ENCODE measurements at places on chromosomes 6 and 20.

- DNase-seq, result no peak
Observed at GRCh38 chr6:158684745-158685324, 35.0 kb downstream of the SYTL3 start.

- DNase-seq, result no peak
Observed at GRCh38 chr6:94071835-94072234, 652.5 kb upstream of the EPHA7 start.

- DNase-seq, result no peak
Observed at GRCh38 chr20:4192378-4193068, 177.2 kb upstream of the RNF24 start.

DNA sequence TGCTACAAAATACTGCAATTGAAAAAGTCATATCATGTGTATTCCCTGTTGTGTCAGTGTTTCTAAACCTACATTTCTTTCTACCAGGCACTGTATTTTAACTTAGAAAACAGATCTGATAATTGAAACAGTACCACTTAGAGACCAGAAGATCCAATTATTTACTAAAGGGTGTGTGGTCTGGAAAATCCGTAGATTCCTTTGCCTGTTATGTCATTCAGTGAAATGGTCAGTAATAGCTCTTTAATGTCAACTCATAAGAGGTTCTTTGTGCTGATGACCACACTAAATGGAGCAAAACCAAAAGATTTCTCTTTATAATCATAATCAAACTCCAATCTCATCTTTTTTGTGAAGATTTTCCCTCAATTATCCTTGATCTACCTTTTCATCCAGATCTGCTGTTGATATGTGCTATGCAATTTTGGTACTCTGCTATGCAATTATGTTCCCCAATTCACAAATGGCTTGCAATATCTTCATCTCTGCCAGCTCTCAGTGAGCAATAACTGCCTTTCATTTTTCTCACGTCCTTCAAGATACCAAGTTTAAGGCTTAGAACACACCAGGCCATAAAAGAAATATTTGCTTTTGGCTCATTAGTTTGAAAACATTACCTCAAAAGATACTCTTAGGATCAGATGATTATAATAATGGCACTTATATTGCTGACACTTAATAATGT, 165.5 kb downstream of the MOXD1 start:
- no peak for DNase-seq

DNA sequence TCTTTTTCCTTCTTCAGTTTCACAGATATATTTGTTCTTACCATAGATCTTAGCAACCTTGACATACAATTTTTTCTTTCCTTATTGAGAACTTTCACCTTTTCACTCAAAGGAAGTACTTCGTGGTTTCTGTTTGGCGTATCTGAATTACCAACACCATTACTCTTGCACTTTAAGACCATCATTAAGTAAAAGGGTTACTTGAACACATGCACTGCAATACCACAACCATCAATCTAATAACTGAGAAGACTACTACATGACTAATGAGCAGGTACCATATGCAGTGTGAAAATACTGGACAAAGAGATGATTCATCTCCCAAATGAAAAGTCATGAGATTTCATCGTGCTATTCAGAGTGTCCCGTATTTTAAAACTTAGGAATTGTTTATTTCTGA, 21.7 kb upstream of the SENP6 start:
- no peak for DNase-seq

DNA sequence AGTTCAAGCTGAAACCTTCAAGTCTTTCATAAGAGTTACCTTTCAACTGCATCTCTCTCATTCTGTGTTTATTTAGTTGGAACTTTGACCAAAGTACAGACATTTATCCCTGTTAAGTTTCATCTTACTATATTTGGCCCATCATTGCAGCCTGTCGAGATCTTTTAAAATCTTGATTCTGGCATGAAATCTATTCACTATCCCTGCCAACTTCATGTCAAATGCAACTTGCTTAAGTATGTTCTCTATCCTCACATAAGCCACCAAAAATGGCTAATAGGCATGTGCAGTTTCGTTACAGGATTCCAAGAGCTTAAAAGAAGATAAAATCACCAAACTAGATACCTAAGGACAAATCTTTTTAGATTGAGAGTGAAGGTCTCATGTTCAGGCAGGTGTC, 117.5 kb upstream of the KCNQ5 start:
- no peak for DNase-seq

DNA sequence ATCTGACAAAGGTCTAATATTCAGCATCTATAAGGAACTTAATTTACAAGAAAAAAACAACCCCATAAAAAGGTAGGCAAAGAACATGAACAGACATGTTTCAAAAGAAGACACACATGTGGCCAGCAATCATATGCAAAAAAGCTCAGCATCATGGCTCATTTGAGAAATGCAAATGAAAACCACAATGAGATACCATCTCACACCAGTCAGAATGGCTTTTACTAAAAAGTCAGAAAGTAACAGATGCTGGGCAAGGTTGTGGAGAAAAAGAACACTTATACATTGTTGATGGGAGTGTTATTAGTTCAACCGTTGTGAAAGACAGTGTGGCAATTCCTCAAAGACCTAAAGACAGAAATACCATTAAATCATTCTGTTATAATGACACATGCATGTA, 289.9 kb upstream of the MMS22L start:
- no peak for DNase-seq

- DNase-seq, result no peak
Observed at GRCh38 chr20:408843-409696, 971 bp downstream of the RBCK1 start.

DNA sequence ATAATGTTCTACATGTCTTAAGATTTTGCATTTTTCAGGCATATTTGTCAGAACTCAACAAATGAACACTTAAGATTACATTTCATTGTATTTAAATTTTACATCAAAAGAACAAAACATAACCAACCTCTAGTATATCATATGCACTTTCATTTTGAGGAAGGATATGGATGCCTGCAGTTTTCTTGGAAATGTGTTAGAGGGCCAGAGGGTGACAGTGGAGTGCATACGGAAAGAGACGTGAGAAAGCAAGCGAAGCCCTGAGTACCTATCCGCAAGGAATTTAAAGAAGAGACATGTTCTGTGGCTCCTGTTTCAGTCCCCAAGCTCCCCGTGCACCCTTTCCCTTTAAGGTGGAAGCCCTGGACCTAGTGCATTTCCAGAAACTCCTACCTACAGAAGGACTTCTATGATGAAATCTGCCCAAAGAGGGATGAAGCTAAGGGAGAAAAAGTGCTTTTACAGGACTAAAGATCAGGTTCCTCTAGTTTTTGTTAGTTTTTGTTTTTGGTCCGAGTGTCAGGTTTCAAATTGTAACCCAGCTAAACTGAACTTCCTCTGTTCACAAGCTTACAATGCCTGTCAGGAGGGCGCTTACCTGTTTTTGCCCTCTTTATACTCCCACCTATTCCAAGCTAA, 38.8 kb downstream of the EZR start:
- no peak for DNase-seq

DNA sequence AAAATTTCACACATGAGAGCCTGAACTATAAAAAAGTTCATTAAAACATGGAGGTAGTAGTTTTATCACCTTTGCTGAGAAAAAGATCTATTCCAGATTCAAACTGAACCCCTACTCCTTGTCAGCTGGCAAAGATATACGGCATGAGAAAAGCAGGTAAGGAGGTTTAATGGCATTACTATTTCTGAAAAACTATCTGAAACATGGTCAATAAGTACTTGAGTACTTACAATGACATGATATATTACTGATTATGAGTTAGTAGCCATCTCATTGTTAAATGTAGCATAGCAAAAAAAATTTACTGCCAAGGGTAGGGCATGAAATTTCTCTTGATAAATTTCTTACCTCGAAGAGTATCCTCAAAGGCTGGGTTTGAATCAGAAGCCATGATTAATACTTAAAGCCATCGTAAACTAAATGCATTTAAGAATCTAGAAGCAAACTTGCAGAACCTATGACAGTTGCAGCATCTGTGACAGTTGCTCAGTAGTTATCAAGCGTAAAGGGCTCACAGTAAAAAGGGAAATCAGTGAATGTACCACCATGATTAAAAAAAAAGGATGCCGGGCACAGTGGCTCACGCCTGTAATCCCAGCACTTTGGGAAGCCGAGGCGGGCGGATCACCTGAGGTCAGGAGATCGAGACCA, 8.7 kb downstream of the SLC17A5 start:
- DNase-seq, result no peak

DNA sequence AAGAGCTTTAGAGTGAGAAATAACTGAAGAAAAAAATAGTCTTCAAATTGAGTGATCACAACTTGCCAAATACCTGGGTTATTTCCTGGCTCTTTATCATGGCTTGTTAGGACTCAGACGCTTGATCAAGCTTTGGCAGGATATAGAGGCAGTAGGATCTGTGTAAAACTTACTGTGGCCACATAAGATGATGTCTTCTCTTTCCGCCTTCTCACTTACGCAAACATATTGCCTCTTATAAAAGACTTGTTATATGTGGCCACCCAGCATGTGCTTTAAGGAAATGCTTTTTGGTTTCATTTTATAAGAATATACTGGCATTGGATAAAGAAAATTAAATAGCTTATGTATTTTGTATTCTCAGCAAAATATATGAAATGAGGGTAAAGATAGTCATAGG, 101.8 kb upstream of the AKIRIN2 start:
- DNase-seq, result no peak

DNA sequence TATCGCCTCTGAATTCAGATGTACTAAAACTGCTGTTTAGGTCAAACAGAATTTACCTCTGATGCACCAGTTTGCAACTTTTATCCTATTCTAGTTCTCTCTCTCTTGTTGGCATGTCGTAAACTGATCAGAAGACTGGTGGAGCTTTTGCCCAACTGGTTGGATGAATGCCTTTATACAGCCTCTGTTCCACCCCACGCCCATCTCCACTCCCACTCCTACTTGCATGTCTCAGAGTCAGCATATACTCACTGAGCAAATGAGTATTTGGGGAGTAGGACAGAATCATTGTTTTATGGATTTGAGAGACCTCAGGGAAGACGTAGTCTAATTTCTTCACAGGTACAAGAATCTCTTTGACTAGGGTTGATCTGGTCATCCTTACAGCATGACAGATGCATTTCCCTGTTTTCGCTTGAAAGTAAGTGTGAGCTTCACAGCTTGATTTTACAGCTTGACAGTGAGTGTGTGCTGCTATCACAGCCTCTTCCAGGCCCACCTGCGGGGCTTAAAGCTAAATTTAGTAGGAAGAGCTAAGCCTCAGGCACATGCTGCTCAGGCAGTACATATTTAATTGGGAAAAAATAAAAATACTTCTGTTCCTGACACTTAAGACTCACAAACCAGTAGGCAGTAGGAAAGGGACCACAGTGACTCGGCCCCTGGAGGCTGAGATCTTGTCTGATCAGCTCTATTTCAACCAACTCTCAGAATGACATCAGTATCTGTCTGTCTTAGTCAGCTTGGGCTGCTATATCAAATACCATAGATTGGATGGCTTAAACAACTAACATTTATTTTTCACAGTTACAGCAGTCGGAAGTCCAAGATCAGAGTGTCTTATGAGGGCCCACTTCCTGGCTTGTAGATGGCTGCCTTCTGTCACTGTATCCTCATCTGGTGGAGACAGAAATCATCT, 30.4 kb downstream of the TRMT6 start:
- DNase-seq, result no peak

GRCh38 chr20:61173961-61174725, 77.9 kb upstream of the CDH4 start:
- no peak for DNase-seq

- no peak for DNase-seq
Observed at GRCh38 chr6:10407018-10407673, 7.7 kb downstream of the TFAP2A start.

DNA sequence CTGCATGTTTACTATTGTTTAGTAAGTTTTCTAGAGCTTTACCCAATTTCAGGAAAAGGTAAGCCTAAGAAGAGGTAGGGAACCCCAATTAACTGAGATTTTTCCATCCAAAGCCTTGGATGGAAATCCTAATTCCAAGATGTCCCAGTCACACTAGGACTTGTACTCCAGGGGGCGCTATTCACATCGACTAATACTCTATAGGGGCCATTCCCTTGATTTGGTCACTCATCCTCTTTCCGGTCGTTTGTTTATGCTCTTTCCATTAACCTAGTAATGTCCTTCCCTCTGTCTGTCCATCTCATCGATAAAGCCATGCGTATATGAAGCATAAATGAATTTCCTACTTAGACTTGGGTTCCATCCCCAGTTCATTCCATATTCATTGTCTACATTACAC, 80.8 kb upstream of the FUCA2 start:
- no peak for DNase-seq

DNA sequence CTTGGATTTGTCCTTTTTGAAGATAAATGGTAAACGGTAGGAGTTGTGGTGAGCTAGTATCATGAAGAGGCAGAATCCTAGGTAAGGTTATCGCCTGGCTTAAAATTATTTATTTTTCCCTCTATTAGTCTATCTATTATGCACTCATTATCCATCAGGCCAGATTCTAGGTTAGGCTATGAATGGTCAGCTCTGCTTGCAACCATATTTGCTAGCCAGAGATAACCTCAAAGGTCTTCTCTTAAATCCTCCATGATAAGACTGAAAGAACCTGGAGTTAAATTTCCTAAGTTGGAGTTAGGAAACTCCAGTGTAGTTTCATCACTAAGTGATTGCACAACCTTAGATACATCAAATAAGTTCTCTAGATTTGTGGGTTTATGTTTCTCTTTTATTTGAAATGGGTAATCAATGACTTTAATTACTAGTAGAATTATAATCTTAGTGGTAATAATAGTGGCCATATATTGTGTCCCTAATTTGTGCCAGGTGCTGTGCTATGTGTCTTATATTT, 302.1 kb upstream of the RUNX2 start:
- no peak for DNase-seq

- DNase-seq, result no peak
Observed at GRCh38 chr20:8039042-8039441, 19.5 kb upstream of the TMX4 start.

DNA sequence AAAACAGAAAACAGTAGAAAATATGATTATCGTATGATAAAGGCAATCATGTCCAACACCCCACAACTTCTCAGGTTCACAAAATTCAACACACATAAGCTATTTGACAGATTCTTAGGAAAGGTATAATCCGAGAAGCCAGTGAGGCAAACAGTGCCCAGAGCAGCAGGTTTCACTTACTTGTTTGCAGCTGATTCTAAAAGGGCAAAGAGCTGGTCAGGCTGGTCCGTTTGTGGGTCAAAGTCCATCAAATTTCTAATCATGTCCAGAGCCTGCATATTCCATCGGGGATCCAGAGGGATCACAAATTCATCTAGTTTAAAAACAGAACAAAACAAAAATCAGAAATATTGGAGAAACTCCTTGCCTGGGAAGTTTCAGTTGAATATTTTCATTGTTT, 69.8 kb upstream of the LYRM2 start:
- no peak for DNase-seq

GRCh38 chr6:118387921-118388701, 160.0 kb upstream of the PLN start:
- no peak for DNase-seq

DNA sequence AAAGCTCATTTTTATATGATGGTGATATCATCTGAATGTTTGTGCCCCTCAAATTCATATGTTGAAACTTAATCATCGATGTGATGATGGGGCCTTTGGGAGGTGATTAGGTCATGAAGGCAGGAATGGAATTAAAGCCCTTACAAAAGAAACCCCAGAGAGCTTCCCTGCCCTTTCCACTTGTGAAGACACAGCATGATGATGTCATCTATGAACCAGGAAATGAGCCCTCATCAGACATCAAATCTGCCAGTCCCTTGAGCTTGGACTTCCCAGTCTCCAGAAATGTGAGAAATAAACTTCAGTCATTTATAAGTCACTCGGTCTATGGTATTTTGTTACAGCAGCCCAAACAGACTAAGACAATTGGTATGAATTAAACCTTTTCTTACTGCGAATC, 153.1 kb downstream of the MYB start:
- no peak for DNase-seq

GRCh38 chr6:36320475-36320874, 16.2 kb downstream of the BNIP5 start:
- no peak for DNase-seq

Data from stimulated activated CD4-positive, alpha-beta T cell treated with anti-CD3 and anti-CD28 coated beads, Interleukin-1b, Interleukin-23, amount 100 ng/mL, for 1 hour (primary cell).